ENCODE measurements at places on chromosomes 5 and 9.

DNA sequence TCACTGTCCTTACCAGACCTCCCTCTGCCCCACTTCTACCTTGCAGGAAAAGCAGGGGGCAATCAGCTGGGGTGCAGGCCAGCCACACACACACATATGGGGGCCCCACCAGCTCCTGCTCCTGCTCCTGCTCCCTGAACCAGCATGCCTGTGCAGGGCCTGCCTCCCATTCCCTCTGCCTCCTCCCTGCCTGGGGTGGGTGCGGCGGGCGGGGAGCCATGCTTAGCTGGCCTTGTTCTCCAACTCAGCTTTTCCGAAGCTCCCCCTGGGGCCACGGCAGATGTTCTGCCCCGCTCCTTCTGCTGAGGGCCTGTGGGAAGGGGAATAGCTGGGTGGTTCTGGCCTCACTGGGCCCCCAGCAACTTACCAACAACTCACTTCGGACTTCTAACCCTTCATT, 89.8 kb downstream of the ZNF354C start:
- DNase-seq, result no peak

GRCh38 chr9:99433555-99433954, 211.5 kb downstream of the SEC61B start:
- DNase-seq, result no peak

DNA sequence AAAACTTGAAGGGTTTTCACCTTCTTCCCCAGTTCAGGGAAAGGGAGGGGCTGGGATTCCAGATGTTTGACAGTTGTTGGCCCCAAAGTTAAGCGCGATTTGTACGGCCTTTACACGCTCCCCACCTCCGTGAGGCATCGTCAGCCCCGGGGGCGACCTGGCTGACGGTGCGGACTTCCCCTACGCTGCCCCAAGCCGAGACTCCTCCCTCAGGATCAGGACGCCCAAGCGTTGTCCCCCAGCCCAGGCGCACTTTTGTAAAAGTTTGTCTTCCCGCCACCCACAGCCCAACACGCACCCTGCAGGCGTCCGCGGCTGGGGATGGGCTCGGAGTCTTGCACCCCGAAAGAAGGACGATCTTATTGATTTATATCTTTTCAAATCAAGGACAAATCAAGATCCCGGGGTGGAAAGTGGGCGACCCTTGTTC, 713 bp downstream of the MOB3B start:
- no peak for DNase-seq

DNA sequence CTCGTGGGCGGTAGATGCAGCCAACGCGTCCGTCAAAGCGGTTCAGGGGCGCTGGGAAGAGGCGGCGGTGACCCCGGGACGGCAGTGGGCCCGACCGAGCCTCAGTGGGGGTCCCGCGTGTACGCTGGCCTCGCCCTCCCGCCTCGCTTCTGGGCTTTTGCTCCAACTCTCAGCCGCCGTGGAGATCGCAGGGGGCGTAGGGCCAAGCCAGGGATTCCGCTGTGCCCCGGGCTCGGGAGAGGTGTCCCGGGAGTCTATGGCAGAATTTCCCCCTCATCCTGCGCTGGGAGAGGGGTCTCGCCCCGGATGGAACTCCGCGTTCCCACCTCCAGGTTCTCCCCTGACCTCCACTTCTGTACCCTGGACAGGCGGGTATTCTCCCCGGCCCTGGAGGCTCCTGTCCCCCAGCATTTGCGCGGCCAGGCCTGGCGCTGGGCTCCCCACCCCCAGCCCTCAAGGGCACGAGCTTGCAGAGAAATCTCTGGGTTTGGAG, 131.9 kb downstream of the MRPL36 start:
- DNase-seq, result no peak

DNA sequence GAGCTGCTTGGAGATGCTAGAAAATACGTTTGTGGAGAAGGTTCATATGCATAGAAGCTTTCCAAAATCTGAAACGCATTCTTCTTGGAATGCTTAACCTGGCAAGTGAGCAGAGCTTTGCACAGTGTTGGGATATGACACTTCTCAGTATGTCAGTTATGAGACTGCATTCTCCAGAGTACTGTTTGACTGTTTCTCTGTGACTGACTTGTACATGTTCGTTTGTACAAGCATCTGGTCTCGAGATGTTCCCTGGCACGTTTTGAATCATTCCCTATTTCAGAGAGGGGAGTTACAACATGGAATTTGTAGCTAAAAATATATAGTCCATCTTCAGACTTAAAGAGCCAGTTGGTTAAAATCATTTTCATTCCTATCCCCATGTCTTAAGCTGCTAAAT, 272.4 kb downstream of the ARRDC3 start:
- no peak for DNase-seq

GRCh38 chr9:113479174-113479621, 15.7 kb downstream of the RGS3 start:
- no peak for DNase-seq

- no peak for DNase-seq
Measured at GRCh38 chr5:145834917-145835847, at the start of gene PRELID2. Gene PRELID2 (minus strand): TSS chr5:145835342. CDS start chr5:145835251, 91 bp downstream.

DNA sequence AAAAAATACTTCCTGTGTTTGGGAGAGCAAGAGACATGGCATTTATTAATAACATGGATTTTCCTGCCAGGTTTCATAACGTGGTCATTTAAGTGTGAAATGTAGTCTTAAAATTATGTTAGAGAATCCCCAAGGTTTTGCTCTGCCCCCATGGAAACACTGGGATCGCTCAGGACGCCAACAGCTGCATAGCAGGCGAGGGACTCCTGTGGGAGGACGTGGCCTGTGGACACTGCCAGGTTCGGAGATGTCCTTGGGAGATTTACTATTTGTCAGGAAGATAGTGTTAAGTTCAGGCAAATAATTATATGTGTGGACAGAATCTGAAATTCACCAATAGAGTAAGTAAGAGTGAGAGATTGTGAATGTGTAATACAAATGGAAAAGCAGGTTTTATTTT, 977 bp downstream of the BTNL9 start:
- DNase-seq, result no peak

GRCh38 chr5:146710348-146710747, 168.2 kb downstream of the PPP2R2B start:
- no peak for DNase-seq

DNA sequence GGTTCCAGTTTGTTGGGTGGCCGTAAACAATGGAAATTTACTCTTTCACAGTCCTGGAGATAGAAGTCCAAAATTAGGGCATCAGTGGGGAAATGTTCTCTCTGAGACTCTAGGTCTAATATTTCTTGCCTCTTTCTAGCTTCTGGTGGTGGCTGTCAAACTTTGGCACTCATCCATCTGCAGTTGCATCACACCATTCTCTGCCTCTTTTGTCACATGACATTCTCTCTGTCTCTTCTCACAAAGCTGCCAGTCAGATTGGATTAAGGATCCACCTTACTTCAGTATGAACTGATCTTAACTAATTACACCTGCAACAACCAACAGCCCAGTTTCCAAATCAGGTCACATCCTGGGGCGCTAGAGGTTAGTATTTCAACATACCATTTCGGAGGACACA, 222.9 kb upstream of the FTMT start:
- DNase-seq, result no peak

- no peak for DNase-seq
Measured at GRCh38 chr5:169944115-169944514, 36.2 kb downstream of the INSYN2B start.

- no peak for DNase-seq
Measured at GRCh38 chr9:114869845-114870244, 60.5 kb downstream of the TNFSF8 start.

GRCh38 chr5:22938362-22938761, 85.2 kb upstream of the CDH12 start:
- no peak for DNase-seq

DNA sequence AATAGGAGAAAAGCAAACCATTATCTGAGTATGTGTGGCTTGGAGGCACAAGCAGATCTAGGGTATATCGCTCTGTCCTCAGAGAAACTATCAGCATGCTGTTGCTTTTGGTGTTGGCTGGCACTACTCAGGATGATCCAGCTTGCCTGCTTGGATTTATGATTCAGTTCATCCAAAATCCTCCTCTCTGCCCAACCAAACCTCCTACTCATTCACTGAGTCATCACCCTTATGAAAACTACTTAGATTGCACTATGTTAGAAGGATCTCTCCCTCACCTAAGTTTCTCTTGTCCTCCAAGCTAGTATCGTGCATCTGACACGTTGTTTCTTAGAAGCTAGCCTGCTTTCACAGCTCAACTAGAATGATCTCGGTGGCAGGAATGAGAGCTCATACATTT, 14.2 kb upstream of the ZBED3 start:
- DNase-seq, result no peak

DNA sequence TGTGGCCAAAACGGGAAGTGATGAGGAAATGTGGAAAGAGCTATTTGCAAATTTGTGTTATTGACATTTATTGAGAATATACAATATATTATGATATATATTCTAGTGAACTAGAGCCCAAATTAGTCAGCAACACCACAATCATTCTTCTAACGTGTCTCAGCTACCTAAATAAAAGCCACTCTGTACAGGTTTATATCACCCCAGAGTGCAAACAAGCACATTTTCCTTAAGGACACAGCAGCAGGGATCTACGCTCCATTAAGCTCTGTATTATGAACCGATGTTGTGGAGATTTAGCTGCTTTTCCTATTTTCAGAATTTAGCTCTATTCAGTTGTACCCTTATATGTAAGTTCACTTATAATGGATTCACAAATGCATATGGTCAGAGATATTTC, 77.9 kb downstream of the CDH18 start:
- no peak for DNase-seq

DNA sequence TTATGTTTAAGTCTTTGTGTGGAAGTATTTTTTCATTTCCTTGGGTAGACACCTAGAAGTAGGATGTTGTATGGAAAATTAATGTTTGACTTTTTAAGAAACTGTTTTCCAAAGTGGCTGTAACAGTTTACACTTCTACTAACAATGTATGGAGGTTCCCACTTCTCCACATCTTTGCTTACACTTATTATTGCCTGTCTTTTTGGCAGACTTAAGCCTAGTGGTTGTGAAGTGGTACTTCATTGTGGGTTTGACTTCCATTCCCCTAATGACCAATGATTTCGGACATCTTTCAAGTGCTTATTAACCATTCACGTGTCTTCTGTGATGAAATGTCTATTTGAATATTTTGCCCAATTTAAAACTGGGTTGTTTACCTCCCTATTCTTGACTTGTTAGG, 91.5 kb upstream of the CDKN2B start:
- DNase-seq, result no peak

- DNase-seq, result no peak
Measured at GRCh38 chr5:181260720-181261319, at the start of gene TRIM52. Gene TRIM52 (minus strand): TSS chr5:181261143. CDS start chr5:181260813, 330 bp downstream.

DNA sequence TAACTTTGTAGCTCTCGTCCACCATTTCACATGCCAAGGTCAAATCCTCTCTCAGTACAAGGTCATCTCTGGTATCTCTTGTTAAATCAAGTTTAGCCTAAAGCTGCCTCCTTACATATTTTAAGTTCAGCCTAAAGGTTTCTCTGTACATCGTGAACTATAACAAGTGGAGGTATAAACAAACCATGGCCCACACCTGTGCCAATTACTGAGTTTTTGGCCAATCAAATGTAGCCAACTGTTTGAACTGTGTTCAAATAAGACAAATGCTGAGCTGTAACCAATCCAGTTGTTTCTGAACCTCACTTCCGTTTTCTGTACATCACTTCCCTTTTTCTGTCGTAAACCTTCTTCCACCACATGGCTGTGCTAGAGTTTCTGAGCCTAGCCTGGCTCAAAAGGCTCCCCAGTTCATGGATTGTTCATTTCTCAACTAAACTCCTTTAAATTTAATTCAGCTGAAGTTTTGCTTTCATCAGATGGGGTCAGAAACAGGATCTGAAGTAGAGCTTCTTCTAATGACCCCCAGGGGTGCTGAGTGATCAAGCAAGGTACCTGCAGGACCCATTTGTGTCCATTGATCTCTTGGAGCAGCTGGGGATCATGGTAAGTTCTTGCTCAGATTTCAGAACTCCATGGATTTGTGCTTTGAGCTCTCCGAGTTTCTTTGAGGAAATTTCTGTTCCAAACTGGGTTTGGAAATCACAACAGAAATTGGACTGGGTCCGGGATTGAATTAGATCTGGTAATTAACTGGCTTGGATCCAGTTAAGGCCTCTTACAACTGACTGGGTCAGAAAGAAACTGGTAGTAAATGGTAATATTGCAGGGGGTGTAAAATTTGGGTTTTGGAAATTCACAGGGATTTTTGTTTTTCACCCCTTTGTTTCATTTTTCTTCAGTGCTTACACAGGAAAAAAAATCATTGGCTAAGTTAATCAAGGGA, 11.0 kb upstream of the NANS start:
- DNase-seq, result no peak

- no peak for DNase-seq
Measured at GRCh38 chr5:60020457-60020856, 126.9 kb upstream of the PDE4D start.

DNA sequence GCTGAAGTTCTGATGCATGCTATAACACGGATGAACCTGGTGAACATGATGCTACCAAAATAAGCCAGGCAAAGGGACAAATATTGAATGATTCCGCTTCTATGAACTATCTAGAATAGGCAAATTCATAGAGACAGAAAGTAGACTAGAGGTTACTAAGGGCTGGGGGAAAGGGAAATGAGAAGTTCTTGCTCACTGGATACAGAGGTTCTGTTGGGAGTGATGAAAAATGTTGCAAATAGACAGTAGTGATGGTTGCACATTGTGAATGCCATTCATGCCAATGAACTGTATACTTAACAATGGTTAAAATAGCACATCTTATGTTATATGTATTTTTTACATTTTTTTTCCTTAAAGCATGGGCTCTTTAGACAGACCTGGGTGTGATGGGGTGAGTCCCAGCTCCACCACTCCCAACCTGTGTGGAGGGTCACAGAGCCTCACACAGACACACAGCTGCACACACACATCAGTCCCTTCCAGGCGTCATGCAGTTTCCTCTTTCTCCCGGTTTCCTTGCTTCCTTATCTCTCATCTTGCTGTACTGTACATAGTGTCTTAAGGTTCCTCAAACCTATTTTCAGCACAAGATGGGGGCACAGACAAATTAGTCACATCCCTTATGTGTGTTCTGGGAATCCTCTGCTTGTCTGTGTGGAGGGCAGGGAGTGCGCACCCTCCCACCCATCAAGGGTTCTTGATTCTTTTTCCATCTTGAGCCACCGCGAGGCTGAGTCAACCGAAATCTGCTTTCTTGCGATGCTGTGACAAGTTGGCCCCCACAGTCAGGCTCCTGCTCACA, 192.9 kb downstream of the CRB2 start:
- DNase-seq, result no peak

DNA sequence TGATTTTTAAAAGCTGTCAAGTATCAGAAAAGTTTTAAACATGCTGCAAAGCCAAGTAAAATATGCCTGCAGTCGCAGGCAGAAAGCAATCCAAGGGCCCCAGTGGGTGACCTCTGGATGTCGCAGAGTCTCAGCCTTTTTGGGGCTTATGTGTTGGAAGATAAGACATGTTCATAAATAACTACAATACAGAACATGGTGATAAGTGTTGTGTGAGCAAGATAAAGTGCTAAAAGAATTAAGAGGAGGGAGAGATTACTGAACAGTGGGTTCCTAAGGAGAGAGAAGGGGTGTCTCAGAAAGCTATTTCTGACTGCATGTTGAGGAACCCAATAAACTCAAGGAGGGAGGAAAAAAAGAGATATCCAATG, 78.9 kb upstream of the ADRB2 start:
- DNase-seq, result no peak

- no peak for DNase-seq
Measured at GRCh38 chr5:2557435-2557834, 194.0 kb downstream of the IRX2 start.

- no peak for DNase-seq
Measured at GRCh38 chr9:124348831-124349230, 66.4 kb downstream of the PSMB7 start.
